IMR-90 (cell line): ENCODE measurements at places on chromosomes 1 and 21. TPM values are rescaled to one million over a fixed set of nuclear protein-coding genes. Genes with fewer than 3 reads are reported as not detected.

GRCh38 chr21:31012133-31013089 lies 25.9 kb downstream of the KRTAP19-8 start:
- DNase-seq = no peak

DNA sequence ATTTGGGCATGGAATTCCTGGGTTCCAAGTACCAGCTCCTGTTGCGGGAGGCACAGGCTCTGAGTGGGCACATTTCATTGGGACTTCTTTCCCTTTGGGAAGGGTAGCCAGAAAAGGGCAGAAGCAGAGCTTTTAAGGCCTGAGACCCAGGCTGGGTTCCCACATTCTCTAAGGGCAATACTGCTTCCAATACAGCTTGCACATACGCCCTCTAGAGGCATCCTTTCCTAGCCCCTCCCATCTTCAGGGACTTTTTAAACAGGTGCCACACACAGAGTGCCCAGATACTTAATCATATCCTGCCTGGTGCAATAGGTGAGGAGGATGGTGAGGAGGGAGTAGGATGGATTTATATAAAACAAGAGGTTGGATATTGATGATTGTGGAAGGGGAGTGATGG lies 5.7 kb downstream of the GPR88 start:
- no peak for DNase-seq

Gene IFT25
- 9.1 and 30.0 TPM in 2 replicates for total RNA-seq

- no peak for DNase-seq
These were observed 1.5 kb downstream of the QSOX1 start for GRCh38 chr1:180156201-180156600.

Gene INSRR
- not detected in 2 replicates for total RNA-seq

- peak; percentile 94 for DNase-seq
These were observed 88.8 kb downstream of the MAST2 start for GRCh38 chr1:45892068-45892785.

DNA sequence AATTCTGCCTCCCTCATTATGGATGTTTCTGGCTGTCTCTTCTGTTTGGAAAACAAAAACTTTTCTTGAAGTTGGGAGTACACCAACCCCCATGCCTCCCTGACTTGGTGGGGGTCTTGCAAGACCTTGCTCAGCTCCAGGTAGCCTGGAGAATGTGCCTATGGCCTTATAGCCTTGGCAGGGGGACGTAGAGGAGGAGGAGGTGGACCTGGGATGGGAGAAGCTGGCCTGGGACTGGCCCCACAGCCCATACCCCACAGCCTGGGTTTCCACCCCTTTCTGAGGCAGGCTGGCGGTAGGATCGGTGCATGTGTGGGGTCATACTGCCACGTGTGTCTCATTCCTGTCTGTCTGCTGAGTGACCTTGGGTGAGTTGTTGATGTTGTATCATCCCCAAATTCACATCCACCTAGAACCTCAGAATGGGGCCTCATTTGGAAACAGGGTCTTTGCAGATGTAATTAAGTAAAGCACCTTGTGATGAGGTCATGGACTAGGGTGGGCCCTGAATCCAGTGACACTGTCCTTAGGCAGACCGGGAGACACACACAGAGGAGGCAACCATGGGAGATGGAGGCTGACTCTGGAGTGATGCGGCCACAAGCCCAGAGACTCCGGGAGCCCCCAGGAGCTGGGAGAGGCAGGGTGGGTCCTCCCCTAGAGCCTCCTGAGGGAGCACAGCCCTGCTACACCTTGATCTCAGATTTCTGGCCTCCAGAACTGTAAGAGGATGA lies 18.5 kb downstream of the OBSCN start:
- DNase-seq = no peak

DNA sequence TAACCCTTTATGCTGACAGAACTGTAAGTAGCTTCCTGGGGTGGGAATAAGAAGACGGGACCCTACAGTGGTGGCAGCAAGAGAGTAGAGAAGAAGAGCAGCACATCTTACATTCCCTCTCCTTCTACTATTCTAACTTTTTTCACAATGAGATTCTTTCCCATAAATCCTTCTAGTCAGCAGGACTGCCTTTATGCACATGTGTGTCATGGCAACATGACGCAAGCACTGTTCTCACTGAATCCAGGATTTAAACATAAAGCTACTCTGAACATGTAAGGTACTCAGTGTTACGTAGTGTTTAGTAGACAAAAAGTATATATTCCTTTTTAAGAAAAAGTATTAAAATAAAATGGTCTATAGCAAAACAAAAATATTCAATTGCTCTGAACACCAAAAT lies 309.7 kb upstream of the LYPLAL1 start:
- DNase-seq = peak; percentile 23

GRCh38 chr1:24435782-24436365 lies 20.3 kb downstream of the NIPAL3 start:
- DNase-seq = no peak

GRCh38 chr1:183914891-183915290 lies 110.0 kb downstream of the RGL1 start:
- no peak for DNase-seq

Gene COL11A1
- 5.2 and 10.0 TPM in 2 replicates for total RNA-seq

DNA sequence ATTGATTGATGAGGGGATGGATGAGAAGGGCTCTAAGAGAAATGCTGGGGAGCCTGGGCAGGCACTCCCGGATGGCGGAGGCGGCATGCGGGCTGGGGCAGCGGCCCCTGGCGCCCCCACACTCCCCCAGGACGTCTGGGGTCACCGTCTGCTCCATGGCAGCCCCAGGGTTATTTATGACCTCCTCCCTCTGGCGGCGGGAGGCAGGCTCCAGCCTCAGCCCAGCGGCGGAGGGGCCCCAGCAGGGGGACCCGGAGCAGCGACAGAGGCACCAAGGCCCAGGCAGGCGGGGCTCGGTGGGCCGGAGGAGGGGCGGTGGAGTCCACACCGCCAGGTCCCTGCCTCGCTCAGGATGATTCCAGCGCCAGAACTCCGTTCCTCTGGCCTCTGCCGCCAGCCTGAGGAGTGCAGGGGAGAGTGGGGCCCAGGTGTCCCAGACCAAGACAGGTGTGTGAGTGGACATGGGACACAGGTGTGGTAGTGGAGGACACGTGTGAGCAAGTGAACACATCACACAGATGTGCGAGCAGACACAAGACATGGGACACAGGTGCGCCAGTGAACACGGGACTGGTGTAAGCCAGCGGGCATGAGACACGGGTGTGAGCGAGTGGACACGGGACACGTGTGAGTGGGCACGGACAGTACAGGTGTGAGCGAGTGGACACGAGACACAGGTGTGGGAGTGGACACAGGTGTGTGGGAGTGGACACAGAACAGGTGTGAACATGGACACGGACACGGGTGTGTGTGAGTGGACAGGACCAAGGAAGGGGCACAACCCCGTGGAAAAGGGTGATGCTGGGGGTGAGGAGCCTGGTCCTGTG lies 2.5 kb upstream of the SAMD11 start:
- peak; percentile 71 for DNase-seq

GRCh38 chr1:101409102-101409501 lies 172.3 kb downstream of the S1PR1 start:
- no peak for DNase-seq

- DNase-seq = no peak
These were observed 1.2 kb upstream of the MTFR1L start for GRCh38 chr1:25818569-25818968.

GRCh38 chr21:35020902-35021301 lies 28.2 kb downstream of the RUNX1 start:
- peak; percentile 49 for DNase-seq
